ENCODE measurements at places on chromosomes 7 and 10.

DNA sequence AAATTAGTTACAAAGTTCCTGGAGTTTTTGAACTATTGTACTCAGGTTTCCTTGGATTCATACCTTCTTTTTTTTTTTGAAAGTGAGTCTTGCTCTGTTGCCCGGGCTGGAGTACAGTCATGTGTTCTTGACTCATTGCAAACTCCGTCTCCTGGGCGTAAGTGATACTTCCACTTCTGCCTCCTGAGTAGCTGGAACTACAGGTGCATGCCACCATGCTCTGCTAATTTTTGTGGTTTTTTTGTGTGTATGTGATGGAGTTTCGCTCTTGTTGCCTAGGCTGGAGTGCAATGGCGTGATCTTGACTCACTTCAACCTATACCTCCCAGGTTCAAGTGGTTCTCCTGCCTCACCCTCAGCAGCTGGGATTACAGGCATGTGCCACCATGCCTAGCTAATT is 22.3 kb downstream of the MCM10 start:
- DNase-seq: no peak

DNA sequence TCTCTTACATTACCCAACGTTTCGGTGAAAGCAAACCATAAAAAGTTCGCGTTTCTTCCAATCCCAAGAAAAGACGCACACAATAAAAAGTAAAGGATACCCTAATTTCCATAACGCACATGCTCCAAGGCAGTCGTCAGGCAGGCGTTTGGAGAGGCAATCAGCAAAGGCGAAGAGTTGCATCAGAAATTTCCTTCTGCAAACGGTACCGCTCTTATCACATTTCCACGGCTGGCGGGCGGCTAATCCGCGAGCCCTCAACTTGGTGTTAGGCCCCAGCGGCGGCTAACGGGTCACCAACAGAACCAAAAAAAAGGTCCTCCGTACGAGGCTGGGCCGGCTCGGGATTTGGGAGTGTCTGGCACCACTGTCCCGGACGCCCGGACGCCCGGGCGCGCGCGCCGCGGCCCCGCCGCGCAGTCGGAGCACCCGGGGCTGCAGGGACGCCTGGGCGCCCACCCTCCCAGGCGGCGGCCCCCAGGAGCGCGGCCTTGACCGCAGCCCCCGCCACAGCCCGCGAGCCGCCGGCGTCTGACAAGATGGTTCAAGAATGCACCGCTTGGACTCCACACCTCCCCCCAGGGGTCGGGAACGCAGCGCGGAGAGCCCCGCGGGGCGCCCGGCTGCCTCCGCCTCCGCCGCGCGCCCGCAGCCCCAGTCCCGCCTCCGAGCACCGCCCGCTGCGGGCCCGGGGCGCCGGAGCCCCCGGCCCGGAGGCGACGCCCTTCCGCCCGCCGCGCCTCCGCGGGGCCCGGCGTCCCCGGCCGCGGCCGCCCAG is 9.8 kb upstream of the GRB10 start:
- no peak for DNase-seq

- no peak for DNase-seq
Measured at GRCh38 chr10:125646311-125646710, 36.7 kb downstream of the TEX36 start.

- no peak for DNase-seq
Measured at GRCh38 chr10:69361303-69361614, 55.5 kb downstream of the TACR2 start.

DNA sequence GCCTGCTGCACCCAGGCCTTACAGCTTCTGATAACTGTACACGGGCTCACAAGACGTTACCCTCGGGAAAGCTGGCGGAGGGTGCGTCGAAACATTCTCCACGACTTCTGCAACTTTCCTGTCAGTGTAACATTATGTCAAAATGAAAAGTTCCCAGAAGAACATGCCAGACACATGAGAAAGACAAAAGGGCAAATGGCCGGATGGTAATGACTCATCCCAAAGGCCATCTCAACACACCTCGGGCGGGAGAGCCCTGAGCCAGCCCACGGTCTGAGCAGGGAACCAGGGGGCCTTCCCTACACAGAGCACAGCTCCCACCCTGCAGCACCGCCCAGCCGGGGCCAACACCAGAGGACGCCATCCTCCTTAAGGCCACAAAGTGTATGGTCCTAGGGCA is 118.7 kb downstream of the MAD1L1 start:
- no peak for DNase-seq

- DNase-seq: no peak
Measured at GRCh38 chr7:5439572-5440496, 16.2 kb upstream of the TNRC18 start.

GRCh38 chr7:106791526-106791925 is 73.6 kb upstream of the PIK3CG start:
- DNase-seq: no peak

- no peak for DNase-seq
Measured at GRCh38 chr7:41134300-41135255, 568.3 kb downstream of the INHBA start.

DNA sequence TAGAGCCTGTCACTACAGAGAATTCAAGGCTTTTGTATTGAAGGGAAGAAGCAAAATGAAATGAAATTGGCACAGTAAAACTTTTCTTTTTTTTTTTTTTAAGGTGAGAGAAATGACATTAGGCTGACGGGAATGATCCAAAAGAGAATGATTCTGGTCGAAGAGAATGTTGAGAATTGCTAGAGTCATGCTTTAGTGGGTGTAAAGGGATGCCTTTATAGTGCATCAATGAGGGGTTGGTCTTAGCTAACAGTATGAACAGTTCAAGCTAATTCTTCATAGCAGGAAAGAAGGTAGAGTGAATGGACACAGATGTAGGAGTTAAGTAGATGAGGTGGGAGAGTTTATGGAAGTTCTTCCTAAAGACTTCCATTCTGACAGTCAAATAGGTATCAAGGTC is 32.3 kb upstream of the LSM8 start:
- no peak for DNase-seq

GRCh38 chr7:142771353-142771723 is 568 bp downstream of the PRSS2 start:
- no peak for DNase-seq

DNA sequence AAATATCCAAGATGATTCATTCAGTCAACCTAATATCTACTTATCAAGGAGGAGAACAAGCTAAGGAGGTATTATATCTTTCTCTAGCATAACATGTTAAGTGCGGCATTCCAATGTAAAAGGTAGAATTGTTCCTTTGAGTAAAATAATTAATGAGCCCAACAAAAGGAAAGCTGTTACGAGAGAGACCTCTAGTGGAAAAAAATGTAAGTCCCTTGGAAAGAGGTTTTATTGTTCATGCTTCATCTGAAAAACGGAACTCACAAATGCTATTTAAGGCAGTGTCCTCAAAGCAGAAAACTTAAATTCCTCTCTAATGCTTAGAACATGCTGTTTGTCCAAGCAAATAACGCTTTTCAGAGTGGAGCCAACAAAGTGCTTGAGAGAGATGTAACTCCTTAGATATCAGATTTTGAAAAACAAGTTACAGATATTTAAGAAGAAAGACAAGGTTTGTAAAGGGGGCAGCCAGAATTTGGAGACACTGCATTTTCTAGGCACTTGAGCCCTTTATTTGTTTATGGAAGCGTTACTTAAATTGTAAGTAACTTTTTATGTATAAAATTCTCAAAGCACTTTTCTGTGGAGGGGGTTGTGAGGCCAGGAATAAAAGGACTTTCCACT is 119.9 kb downstream of the TFEC start:
- DNase-seq: no peak

- no peak for DNase-seq
Measured at GRCh38 chr7:12052211-12052610, 158.9 kb upstream of the TMEM106B start.

DNA sequence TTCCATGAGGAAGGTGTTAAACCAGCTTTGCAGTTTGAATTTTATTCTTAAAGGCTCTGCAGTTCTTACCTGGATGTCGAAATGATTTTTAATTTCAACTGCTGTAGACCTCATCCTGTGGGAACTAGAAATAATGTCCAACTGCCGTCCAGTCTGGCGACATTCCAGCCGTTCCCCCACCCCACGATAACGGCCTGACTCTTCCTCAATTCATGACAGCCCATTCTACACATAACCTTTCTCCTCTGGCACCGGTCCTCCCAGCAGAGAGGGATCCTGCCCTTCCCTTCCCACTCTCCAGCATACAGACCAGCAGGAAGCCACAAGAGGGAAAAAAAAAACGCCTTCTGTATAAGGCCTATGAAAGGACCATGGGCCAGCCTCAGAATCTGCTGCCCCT is 51.8 kb upstream of the PRR15 start:
- no peak for DNase-seq

DNA sequence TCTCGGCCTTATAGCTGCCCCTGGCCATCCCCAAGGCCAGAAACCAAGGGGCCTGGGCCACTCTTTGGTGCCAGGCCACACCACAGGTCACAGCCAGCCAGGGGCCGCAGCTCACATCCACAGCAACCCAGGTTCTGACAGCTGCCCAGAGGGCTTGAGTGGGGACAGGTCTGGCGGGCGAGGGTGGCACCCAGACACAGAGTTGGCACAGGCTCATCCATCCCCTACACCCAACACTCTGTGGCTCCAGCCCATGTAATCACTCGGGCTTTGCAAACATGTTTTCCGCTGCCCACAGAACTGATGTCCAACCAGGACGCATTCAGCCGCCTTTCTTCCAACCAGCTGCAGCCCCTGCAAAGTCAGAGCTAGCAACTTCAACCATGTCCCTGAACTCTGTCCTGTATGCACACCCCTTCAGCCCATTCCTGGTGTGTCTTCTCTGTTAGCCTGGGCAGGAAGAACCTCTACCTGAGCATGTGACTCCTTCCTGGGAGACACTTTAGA is 57.7 kb upstream of the PPP2R2D start:
- no peak for DNase-seq

DNA sequence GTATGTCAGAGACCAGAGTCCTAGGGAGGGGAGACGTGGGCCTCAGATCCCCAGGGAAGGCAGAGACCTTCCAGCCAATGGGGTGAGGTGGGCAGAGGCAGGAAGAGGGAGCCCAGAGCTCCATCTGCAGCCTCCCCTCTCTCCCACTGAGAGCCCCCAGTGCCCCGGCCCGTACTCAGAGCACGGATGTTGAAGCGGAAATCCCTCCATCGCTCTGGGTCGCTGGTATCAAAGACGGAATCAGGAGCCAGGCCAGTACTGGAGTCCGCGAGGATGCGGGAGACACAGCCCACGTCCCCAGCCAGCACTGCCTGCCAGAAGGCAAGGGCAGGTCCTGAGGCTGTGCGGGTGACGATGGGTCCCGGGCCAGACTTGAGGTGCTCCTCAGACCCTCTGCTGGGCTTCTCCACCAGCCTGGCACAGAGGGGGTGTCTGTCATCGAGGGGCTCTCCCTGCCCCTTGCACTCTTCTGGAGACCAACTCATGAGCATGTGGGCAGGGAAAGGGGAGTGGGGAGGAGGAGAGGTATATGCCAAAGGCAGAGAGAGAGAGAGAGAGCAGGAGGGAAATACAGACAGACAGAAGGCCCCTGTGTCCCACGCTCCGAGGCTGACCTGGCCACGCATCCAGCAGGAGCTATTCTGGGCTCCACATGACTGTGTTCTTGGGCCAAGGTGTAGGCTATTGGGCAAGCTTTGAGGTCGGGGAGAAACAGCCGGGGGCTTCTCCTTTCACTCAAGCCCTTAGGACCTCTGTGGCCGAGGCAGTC is at the start of gene ASB10:
TSS of gene ASB10 (minus strand) at position 611 of the 769 bp plus-strand sequence. CDS start at position 491, 120 bp downstream.
- no peak for DNase-seq

DNA sequence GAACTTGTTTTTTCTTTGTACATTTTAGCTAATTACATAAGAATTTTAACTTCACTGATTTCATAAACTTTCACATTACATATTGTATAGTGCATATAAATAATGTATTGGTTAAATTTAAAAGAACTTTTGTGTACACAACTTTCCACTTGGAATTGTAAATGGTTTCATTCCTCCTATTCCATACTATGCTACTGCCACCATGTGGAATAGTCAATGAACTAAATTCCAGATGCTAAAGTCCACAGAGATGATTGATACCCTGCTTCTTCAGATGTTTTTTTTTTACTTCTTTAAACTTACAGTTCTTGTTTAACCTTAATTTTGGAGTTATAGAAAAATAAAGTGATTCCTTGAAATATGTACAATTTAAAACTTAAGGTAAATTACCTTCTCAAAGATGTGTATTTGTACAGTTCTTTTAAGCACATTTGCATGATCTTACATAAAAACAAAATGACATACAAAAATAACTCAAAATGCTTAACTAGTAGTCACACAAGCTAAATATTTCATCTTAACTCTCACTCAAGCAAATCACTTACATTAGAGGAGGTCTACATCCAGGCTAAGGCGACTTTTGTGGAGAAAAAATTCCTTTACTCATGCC is 247.6 kb upstream of the HGF start:
- DNase-seq: no peak

GRCh38 chr7:66720561-66720960 is 20.0 kb upstream of the RABGEF1 start:
- no peak for DNase-seq

DNA sequence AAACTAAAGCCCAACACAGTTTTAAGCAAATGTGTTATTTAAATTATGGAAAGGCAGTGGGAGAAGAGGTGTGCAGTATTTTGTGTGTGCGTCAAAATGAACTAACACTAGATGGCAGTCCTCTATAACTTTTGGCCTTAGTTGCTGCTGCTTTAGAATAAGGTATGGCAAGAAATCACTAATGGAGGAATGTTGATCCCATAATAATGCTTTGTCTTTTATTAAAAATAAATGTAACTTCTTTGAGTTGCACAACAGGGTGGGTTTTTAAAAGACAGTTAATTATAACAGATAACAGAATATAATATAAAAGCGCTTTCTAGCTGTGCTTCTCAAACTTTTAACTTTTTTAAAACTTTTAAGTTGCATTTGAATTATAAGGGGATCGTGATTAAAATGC is 56.4 kb downstream of the BBS9 start:
- no peak for DNase-seq

DNA sequence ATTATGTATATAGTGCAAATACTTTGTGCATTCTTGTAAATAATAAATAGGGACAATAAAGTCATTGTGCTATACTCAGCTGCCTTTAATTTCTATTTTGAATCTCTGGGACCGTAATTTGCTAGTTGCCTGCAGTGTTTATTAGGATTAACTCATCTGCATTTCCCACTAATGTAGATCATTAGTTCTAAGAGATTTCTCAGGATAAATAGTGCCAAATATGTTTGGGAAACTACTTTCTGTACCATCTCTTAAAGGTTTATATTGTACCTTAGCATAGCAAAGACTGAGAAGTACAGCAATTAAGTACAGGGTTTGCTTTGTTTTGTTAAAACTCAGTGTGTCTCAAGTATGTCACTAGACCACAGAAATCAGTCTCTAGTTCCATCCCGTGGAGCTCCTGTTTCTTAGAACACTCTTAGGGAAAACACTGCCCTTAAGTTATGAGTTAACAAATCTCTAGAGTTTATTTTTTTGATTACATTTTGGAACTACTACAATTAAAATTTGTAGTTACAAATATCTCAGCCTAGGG is 26.0 kb downstream of the ADD3 start:
- no peak for DNase-seq

GRCh38 chr7:105353752-105354328 is 34.9 kb downstream of the SRPK2 start:
- DNase-seq: no peak

GRCh38 chr7:29471444-29472138 is 92.0 kb upstream of the PRR15 start:
- no peak for DNase-seq
